ENCODE measurements at places on chromosomes 2 and 18.

- no peak for DNase-seq
Observed at GRCh38 chr2:174688079-174688478, 76.2 kb downstream of the CHRNA1 start.

DNA sequence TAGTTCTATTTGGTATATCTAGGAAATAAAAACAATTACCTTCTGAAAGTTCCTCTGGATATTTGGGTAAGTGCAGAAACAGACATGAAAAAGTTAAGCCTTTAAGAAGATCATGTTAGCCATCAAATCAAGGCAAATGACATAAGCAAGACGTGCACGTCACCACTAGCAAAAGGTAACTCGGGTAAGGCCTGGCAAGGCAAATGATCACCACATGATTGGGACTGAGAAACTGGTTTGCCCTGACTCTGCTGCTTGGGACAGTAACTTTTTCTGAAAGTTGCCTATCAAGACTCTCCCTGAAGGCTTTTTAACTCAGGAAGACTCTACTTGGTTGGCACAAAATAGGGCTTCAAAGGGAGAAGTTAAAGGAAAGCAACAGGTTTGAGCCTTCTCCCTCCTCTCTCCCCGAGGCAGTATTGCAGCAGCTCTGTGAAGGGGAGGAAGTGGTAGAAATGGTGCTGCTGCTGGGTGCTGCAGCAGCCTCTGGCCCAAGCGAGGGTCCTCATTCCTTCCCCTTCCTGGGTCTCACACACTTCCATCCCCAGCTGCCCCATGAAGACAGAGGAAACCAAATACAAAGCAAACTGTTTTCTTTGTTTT, 17.1 kb upstream of the TMEM237 start:
- no peak for DNase-seq

DNA sequence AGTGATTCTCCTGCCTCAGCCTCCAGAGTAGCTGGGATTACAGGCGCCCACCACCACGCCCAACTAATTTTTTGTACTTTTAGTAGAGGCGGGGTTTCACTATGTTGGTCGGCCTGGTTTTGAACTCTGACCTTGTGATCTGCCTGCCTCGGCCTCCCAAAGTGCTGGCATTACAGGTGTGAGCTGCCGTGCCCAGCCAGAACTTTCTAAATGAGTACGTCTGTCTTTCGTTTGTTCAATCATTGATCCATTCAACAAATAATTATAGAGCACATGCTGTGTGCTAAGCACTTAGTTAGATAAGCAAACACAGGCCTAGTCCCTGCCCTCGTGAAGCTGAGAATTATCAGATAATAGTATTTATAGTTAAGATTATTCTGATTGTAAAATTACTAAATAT, 56.5 kb downstream of the TTC39C start:
- DNase-seq = no peak

DNA sequence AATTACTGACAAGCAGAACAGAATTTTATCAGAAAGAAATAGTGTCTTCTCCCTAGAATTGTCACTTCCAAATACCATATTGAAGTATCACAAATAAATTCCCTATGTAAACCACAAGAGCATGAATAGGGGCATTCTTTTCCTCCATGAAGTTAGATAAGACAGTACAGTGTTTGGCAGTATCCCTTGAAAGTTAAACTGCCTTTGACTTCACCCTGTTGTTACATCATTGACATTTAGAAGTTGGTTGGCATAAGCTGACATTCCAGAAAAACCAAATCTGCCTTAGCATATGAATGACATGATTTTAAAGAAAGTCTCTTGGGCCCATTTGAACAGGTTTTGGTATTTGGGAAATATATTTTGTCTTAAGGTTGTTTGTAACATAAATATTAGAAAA, 50.2 kb upstream of the OSR1 start:
- DNase-seq = no peak

All from stimulated activated CD4-positive, alpha-beta T cell treated with anti-CD3 and anti-CD28 coated beads, Interleukin-12 subunit alpha, Interleukin-12 subunit beta, amount 100 ng/mL, for 24 hours (primary cell).